NCI-H69 (cell line): ENCODE measurements at places on chromosomes 4 and X.
A peak's percentile ranks its signal among the peaks of the same experiment; 100 is the strongest.

- no peak for DNase-seq
Observed at GRCh38 chrX:72050011-72050410, 81.7 kb downstream of the RTL5 start.

GRCh38 chrX:154751669-154752271 is 893 bp upstream of the GAB3 start:
- peak; percentile 95 for DNase-seq

GRCh38 chr4:173448608-173449379 is 49.9 kb upstream of the SCRG1 start:
- DNase-seq = peak; percentile 75

DNA sequence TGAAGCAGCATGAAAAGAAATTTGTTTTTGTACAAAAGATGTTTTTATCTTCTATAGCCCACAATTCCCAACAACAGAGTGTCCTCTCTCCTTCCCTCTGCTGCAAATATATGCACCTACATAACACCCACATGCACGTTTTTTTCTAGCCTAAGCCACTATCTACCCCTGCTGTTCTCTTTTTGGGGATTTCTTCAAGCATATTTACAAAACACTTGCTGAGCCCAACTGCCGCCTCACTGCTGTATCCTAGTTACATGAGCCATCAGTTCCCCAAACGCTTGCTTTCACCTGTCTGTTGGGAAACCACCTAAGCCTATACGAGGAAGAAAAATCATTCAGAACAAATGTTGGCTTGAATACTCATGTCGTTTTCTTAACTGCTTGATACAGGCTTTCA is 127.2 kb downstream of the CHRNA9 start:
- DNase-seq = peak; percentile 72

DNA sequence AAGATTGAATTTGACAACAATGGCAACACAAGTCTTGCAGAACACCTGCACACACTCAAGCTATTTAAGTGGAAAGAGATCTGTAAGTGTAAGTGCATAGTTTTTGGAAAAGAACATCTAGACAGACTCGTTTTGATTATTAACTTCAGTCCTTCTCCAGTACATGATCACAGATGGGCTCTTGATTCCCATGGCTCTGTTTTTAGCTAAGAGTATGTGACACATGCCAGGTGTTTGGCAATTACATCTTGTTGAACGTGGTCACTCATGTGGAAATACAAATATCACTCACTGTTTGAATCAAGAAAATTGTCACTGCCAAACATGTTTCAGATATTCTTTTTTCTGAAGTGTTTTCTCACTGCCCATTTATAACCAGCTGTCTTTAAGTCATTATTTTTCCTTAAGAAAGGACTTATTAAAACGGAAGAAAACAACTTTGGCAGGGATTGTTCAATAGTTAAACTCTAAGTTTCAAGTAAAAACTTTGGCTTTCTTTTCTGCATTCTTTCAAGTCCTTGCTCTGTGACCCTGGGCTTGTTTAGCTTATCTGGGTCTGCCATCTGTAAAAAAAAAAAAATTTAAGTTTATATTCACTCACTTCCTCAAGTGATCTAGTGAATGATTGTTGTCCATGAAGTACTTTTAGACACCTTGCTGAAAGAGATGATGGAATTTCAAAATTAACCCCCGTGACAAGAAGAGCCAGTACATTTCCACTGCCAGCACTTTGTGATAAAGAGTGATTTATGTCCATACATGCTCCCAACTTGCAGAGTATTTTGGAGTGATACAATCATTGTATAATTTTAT is 125.4 kb downstream of the ATXN3L start:
- peak; percentile 94 for DNase-seq

- peak; percentile 55 for DNase-seq
Observed at GRCh38 chr4:139300431-139301112, 733 bp upstream of the NAA15 start.

- peak; percentile 88 for DNase-seq
Observed at GRCh38 chr4:52250154-52250553, 199.1 kb downstream of the SPATA18 start.

- DNase-seq = peak; percentile 52
Observed at GRCh38 chr4:162959046-162959445, 207.6 kb downstream of the NAF1 start.

GRCh38 chr4:47686294-47686872 is 151.5 kb downstream of the CORIN start:
- peak; percentile 20 for DNase-seq

DNA sequence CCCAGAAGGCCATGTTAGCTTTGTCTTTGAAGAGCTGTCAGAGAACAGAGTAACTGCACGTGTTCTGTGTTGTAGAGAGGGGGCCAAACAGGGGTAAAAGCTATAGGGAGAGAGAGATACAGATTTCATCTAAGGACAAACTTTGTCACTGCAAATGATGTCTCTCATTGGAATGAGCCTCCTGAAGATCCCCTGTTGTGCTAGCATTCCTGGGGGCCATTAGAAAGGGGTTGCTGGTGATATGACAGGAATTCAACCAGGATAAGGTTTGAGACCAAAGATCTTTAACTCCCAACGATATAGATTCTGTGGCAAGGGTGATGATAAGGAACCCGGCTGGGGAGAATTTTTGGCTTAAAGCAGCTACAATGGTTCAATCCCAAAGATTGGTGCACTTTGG is 16.8 kb downstream of the MID1 start:
- no peak for DNase-seq

- peak; percentile 48 for DNase-seq
Observed at GRCh38 chr4:6008766-6009385, 9.4 kb downstream of the C4orf50 start.

GRCh38 chr4:125319311-125319710 is 4.6 kb downstream of the FAT4 start:
- DNase-seq = no peak

DNA sequence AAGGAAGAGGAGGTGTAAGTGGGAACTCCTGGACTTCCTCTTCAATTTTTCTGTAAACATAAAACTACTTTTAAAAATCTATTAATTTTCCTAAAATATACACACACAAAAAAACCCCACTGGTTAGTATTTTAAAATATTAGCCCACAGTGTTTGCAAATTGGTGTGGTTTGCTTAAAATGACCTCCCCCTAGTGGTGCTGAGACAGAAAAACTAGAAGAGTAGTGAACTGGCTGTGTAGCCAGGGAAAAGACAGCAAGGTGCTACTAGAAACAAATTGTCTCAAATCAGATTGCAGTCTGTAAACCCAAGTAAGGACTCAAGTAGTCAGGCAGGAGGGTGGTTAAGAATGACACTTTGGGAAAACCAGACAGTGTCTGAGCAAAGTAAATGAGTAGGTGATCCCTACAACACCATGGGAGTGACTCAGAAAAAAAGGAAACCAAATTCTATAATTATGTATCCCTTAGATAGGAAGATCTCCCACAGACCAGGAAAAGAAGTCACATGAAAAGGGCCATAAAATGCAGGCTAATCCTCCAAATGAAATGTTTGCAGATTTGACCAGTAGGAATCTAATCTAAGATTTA is 26.0 kb downstream of the AMTN start:
- peak; percentile 1 for DNase-seq

GRCh38 chr4:163649557-163650091 is 155.1 kb downstream of the TMA16 start:
- DNase-seq = peak; percentile 30

- DNase-seq = no peak
Observed at GRCh38 chr4:30116401-30116800, 603.8 kb upstream of the PCDH7 start.

GRCh38 chrX:23901805-23902204 is 5.9 kb downstream of the APOO start:
- DNase-seq = peak; percentile 83

GRCh38 chrX:46959101-46959500 is 46.9 kb downstream of the JADE3 start:
- no peak for DNase-seq

DNA sequence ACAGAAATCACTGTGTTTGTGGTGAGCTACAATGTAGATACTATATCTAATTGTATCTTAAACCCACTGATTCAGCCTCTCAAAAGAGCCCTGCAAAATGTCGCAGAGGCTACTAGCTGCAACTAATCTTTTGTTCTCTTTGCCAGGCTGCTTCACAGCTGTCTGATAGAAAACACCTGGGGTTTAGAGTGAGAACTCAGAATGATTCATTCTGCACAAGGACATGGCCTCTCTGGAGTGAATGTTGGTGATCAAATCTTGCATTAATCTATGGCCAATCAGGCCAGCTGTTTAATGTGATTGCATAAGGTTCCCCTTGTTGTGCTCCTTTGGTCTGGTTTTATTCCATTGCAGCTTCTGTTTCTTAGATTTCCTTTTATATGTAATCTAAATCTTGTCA is 100.3 kb downstream of the EMCN start:
- DNase-seq = peak; percentile 28

DNA sequence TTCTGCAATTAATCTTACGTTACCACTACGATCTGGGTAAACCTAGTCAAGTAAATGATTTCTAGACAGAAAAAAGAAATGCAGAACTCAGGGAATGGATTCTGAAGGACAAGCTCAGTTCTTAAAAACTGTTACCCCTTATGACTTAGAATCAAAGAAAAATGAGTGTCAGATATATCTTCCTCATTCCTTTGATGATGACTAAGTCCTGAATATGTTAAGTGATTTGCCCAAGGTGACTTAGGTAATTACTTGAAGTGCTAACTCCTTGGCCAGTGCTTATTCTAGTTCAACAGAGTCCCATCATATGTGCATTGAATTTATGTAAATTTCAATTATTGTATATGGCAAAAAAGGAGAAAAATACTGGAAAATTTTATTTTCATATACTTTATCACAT is 92.5 kb downstream of the PPEF1 start:
- DNase-seq = no peak

DNA sequence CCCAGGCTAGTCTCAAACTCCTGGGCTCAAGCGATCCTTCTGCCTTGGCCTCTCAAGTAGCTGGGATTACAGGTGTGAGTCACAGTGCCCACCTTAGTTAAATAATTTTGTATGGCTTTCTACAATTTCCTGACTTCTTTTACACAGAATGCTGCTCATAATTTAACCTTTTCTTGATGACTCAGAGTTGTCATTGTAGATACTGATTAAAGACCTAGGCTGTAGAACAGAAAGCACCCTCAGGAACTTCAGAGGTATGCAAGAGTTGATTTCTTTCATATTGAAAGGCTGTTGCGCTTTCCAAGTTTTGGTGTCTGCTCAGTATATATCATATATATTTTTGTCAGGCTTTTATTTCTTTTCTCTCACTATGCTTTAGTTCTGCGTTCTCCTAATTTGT is 21.1 kb upstream of the GPR34 start:
- DNase-seq = no peak

DNA sequence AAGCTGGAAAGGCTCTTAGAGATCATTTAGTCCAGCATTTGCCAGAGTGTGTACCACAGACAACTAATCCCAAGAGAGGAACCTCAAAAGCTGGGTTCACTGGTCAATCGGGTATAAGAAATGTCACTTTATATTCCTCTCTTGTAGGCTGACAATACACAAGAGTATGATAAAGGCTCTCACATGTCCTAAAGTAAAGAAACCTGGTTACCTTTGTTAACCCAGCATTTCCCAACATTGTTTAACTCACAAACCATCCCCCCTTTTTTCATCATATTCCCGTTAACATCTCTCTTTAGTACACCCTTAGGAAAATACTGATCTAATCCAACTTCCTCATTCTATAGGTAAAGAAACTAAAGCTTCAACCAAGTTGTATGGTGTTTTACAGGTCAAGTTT is 74.4 kb downstream of the MBNL3 start:
- DNase-seq = no peak

DNA sequence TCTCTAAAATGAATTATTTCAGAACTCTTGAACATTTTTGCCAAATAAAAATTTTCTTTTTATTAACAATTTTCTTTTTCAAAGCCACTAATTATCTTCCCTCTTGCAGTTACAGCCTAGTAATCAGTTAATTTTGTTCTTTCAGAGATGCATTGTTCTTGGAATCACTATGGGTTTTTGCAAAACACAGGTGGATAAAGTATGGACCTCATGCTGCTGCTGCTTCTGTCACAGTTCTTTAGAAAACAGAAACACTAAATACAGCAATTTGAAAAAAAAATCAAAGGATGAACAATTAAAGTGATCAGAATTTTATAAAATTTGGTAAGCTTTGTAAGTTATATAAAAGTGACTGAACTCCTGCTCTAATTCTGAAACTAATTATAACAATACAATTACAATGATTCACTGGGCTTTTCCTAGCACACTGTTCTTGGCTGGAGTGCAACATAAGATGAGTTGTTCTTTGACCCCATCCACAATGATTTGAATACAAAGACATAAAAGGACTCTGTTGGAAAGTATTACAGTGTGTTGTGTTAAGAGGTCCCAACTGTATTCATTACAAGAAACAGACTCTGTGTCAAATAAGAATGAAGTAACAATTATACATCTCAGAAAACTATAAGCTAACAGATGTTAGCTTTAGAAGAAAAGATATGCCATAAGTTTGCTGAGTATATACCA is 59.4 kb upstream of the GK2 start:
- DNase-seq = peak; percentile 91

- DNase-seq = no peak
Observed at GRCh38 chr4:186248643-186249042, 17.3 kb upstream of the F11 start.

GRCh38 chr4:123406872-123407271 is 10.3 kb downstream of the SPRY1 start:
- DNase-seq = no peak

DNA sequence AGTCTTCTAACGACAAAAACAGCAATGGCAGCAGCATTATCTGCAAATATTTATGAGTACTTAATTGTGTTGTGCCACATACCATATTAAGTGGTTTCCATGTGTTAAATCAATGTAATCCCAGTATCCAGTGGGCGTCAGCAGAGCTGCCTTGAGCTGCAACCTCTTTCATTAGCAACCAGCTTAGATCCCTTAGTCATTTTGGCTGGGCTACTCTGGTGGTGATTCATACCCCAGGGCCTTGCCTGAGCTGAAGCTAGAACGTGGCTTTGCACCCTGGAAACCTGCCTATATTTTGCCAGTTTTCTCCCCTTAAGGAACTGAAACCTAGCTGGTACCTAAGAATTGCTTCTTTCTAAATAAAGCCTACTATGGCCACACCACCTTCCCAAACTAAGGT is 474.3 kb upstream of the FTHL17 start:
- DNase-seq = no peak
